ENCODE measurements at places on chromosomes 7 and 10.

DNA sequence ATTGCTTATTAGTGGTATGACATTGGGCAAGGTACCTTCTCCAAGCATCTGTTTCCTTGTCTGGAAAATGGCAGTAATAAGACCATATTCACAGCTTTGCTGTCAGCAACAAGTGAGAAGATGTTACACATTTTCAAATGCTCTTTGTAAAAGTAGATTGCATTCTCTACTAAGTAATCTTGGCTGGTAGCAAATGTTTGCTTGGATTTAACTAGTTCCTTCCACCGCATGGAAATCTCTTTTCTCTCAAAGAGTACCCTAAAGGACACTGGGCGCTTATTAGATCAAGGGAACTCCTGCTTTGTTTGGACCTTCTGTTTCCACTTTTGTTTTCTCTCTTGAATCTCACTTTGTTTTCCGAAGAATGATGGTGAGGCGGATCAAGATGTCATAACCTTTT lies 185.2 kb upstream of the BMPER start:
- no peak for DNase-seq

DNA sequence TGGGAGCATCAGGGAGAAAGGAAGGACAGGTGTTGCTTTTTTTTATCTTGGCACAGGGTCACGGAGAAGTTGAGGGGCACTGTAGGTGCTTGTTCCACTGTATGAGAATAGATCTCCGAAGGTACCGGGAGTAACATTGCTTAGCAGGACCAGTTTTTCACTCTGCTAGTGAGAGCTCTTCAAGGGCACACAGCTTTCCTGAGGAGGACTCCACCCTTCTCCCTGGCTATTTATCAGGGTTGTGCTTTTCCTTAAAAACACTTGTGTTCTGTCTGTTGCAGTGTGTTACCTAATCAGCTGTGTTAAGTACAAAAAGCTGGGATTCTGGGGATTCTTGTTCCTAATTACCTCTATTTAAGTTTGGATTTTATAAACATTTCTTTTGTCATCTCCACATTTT lies 160.5 kb downstream of the SND1 start:
- no peak for DNase-seq

DNA sequence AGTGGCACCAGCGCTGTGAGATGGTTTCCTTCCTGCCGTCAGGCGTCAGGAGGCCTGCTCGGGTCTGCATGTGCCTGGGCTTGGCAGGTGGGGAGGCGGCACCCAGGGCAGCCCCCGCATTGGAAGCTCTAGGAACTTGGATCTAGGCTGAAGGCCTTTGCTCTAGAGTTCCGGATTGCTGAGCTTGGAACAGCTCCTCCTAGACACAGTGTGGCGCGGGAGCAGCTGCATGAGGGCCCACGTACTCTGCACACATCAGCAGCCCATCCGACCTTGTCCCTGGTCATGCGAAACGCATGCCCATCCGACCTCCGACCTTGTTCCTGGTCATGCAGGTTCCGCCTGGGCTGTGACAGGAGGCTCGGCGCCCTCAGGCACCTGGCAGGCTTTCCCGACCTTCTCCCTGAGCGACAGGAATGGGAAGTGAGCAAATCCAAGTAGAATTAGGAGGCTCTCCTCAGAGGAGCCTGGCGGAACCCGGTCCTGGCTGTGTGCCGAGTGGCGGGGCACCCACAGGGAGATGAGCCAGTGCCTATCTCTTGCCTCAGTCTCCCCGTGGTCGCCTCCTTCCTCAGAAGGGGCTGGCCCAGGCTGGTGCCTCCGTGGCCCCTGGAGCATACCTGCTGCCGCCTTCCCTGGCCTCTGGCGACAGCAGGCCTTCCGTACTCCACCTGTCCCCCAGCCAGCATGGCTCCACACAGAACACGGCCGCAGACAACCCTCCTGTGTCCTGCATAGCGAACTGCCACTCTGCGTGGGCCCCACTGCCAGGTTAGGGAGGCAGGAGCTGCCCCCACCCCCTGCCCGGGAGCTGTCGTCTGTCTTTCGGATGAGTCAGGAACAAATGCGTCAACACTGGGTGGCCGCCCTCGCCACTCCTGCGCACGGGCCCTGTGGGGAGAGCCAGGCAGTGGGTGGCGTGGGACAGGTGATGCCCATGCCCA lies 12.0 kb downstream of the GET4 start:
- no peak for DNase-seq

DNA sequence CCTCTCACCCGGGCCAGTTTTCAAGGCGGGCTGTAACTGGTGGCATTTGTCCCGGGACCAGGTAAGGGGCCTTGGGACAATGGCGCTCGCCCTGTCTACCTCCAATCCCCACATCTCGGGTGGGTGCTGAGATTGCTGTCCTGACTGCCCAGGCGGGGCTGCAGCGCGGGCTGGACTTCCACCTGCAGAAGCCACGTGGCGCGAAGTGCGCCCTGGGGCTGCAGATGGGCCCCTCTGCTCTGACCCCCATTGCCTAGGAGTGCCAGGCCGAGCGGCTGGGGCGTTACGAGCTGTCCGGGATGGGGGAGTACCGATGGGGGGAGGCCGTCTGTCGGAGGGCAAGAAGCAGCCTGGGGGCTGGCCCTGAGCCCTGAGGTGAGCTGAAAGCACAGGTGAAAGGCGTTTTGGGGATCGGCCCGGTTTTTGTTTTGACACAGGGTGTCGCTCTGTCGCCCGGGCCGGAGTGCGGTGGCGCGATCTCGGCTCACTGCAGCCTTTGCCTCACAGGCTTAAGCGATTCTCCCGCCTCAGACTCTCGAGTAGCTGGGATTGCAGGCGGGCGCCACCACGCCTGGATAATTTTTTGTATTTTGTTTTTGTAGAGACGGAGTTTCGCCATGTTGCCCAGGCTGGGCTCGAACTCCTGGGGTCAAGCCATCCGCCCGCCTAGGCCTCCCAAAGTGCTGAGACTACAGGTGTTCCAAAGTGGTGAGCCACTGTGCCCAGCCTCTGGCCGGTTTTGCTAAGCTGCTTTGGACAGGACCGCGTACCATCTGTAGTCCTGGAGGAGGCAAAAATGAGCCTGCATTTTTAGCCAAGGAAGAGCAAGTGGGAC lies at the start of gene SFXN2:
SFXN2 (plus strand) TSS at position 16 of the 835 bp plus-strand sequence. CDS start 12,001 bp downstream, outside the sequence.
- DNase-seq: no peak

GRCh38 chr7:127833641-127834040 lies 181.6 kb downstream of the SND1 start:
- no peak for DNase-seq

Measured in bone marrow (tissue), 2 donors.